RKO (cell line): ENCODE measurements at places on chromosomes 2 and 18.
A peak's percentile ranks its signal among the peaks of the same experiment; 100 is the strongest.

GRCh38 chr2:105615305-105615704 is 129.4 kb upstream of the NCK2 start:
- DNase-seq = no peak

DNA sequence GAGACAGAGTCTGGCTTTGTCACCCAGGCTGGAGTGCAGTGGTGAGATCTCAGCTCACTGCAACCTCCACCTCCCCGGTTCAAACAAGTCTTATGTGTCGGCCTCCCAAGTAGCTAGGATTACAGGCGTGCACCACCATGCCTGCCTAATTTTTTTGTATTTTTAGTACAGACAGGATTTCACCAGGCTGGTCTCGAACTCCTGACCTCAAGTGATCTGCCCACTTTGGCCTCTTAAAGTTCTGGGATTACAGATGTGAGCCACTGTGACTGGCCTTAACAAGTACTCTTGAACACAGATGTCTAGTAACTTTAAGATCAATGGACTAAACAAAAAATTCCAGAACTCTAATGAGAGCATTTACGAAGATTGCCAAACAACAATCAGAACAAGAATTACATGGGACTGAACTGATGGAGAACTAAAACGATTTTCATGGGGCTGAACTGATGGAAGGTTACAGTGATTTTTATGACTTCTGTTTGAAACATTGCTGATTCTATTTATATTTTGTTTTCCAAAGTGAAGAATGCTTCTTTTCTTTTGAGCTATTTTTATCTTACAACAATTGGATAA is 46.5 kb upstream of the ST3GAL5 start:
- no peak for DNase-seq

- no peak for DNase-seq
Observed at GRCh38 chr2:38620282-38620977, 17.7 kb upstream of the HNRNPLL start.

DNA sequence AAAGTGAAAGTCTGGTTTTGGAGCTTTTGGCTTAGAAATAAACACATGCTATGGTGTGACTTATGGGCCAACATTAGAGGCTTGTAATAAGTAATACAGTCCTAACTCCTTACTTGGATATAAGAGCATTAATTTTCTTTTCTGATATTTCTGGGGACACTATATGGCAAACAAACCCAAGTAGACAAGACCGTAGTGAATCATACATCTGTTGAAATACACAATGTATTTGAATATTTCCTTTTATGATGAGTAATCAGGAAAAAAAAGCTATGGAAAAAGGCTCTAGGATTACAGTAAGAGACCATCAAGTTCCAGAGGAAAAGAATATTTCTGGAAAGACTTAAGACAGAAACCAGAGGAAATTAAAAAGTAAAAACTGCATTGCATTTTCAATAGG is 146.0 kb upstream of the CYP26B1 start:
- DNase-seq = peak; percentile 6

- DNase-seq = peak; percentile 69
Observed at GRCh38 chr2:27369471-27370025, 590 bp downstream of the EIF2B4 start.

DNA sequence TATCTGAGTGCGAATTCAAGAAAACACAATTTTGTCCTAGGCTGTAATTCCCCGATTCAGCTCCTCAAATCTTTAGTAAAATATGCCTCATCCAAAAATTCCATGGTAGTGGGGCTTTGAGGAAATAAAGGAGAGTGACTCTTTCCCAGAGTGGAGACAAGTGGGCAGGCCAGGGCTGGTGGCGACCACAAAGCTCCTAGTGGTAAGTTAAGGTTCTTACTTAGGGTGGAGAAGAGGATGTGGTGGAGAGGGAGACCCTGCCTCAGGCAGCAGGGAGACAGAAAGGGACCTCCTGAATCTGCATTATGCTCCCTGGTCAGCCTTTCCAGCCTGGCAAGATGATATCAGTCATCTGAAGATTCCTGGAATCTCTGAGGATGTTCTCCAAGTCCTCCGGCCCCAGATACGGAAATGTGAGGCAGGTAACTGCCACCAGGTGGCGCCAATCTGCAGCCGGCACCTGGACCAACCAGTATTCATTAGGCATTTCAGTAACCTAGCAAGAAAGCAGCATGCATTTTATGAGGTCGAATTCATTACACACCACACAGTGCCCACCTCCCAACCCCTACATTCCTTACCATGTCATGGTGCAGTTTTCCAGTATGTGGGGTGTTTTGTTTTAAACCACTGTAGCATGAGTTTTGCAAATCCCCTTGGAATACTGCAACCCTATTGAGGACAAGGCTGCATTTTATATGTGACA is 106.4 kb downstream of the POLE4 start:
- peak; percentile 40 for DNase-seq

GRCh38 chr18:8162802-8163201 is 446.4 kb upstream of the RAB12 start:
- no peak for DNase-seq

DNA sequence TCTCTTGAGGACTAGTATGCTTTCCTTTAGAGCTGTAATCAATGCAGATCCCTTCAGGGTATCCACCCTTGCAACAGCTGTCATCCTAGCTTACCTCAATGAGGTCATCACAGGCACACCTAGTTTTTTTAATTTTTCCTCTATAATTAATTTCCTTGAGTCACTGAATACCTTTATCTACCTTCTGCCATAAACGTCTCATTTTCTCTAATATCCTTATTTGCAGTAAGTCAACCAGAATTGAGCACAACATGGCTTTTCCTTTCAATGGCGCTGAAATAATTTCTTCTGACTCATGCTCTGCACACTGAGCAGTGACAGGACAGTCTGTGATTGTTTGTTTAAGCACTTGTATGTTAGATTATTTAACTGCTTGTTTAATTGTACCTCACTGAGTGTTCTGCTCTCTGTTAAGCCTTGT is 49.4 kb downstream of the ETAA1 start:
- DNase-seq = no peak

DNA sequence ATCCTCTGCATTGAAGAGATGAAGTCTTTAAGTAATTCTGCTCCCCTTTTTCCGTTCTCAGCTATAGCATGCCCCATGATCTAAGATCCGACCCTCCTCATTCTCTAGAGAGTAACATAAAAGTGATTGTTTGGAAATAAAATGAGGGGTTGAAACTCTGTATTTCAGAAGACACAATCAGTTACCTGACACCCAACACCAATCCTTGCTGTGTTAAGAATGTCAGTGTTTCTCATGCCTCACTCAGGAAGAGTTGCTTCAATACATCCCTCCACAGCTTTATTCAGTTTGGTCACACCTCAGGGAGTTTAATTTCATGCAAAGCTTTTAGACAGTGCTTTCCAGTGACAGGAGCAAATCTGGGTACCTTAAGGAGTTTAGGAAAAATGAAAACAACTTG is 49.9 kb upstream of the RBBP8 start:
- DNase-seq = no peak

GRCh38 chr2:207236156-207236935 is 70.6 kb upstream of the KLF7 start:
- no peak for DNase-seq

GRCh38 chr2:95043300-95044093 is 18.0 kb downstream of the MAL start:
- DNase-seq = peak; percentile 34

DNA sequence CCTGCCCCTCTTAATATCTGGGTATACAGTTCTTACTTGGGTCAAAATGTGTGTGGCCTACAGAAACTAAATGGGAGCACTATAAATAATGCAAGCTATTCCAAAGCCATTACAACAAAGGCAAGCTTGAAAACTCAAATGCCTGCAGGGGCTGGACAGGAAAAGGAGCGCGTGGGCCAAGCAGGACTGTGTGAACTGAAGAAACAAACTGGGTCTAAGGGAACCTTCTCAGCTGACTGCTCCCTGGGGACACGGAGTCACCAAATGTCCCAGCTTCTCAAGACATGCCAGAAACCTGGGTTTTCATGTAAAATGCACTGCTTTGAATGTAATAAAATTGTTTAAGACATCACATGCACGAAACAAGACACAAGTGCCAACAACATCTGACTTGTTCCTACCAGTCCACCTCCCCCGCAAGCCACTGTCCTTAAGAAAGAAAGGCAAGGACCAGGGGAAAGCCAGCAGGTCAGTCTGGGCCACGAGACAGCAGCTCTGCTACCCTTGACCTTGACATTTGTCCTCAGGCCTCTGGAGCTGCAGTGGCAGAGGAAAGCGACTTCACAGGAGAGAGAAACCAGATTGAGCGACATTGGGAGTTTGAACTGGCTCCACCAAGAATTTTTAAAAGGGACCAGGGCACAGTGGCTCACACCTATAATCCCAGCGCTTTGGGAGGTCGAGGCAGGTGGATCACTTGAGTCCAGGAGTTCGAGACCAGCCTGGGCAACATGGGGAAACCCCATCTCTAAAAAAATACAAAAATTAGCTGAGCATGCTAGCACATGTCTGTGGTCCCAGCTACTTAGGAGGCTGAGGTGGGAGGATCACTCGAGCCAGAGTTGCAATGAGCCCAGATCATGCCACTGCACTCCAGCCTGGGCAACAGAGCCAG is 89.7 kb upstream of the SH3BP4 start:
- no peak for DNase-seq

GRCh38 chr2:217808326-217808725 is 194.5 kb downstream of the TNS1 start:
- no peak for DNase-seq

DNA sequence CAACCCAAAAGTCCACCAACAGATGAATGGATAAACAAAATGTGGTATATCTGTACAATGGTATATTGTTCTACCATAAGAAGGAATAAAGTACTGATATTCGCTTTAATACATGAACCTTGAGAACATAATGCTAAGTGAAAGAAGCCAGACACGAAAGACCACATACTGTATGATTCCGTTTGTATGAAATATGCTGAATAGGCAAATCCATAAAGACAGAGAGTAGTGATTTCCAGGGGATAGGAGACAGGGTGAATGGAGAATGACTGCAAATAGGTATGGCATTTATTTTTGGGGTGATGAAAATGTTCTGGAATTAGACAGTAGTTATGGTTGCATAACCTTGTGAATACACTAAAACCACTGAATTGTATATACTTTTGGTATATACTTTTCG is 28.6 kb upstream of the IHH start:
- no peak for DNase-seq

- peak; percentile 25 for DNase-seq
Observed at GRCh38 chr2:58515827-58516573, 274.9 kb upstream of the FANCL start.

GRCh38 chr2:8303322-8303832 is 378.5 kb upstream of the ID2 start:
- DNase-seq = no peak

- DNase-seq = no peak
Observed at GRCh38 chr2:129882476-129882875, 97.0 kb upstream of the RAB6C start.

DNA sequence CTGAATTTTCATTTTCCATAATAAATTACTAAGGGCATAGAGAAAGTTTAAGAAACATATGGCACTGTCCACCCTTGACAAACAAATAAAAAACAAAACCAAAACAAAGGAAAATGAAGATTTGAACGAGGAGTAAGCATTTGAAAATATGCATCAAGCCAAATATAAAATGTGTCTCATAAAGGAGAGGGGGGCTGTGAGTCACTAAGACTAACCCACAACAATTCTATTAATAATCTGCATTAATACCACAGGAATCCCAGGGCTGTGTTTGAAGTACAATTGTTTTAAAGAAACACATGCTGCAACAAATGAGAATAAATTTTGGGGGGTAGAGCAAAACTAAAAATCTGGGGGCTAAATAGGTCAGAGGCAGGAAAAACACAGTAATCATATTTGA is 53.8 kb upstream of the STK17B start:
- no peak for DNase-seq

DNA sequence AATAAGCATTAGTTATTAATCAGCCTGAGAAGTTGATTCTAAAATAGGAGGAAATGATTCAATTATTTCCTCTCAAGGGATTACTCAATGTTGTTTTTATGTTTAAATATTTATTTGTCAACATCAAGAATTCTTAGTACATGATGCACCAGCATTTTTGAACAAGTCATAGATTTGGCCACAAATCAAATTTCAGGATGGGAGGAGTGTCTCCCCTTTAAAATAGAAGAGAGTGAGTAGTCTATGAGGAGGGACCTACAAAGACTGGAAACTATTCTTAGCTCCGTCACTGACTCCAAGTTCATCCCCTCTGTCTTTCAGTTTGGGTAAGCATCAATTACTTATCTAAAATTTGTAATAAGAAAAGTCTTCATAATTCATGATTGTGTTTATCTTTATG is 18.6 kb upstream of the IL18R1 start:
- peak; percentile 9 for DNase-seq

DNA sequence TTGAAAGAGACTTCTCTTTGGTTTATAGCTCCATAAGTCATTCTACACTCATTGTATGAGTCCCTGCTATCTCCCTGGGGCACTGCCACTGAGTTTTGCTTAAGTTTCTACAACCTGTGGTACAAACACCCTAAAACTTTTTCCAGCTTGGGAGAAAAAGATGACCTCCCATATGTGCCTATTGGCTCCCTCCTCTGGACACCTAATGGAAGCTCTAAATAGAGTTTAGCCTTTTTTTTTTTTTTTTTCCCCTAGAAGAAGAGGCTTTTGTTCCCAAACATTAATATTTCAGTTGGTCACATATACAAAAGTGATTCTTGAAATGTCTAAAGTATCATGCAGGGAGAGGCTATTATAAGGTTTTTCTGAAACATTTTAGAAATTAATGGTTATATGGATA is 547.2 kb upstream of the TMEFF2 start:
- DNase-seq = peak; percentile 28

DNA sequence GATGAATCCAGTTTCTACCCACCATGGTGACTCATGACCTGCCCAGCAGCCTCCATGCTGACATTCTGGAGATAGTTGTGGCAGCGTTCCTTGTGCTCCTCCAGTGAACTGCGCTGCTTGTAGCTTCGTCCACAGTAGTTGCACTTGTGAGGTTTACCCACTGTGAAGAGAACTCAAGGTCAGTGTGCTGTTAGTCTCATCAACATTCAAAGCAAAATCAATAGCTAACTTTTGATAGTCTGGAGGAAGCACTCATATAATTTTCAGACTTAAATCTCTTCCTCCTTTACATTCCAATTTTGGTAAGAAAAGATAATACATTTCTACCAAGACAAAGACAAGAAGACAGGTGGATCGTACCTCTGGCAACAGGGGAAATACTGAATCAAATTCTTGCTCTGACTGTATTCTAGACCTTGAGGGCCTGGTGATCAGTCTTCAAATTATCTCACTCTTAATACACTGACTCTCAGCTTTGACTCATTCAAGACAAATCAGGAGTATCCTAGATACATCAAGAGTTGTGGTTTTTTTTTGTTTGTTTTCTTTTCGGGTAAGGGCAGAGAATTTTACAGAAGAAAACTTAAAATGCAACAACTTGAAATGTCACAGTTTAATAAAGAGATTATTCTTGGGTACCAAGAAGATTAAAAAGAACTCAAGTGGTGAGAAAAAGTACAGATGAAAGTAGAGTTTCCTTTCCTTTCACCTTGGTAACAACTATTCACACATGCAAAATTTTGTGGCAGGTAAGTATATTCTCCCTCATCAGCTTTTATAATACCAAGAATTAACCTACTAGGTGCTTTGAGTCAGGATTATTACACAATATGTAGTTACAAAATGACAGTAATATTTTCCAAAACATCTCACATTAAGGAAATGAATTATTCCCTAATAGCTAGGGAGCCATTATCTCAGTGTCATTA is 129.2 kb downstream of the IKZF2 start:
- no peak for DNase-seq

- DNase-seq = no peak
Observed at GRCh38 chr2:80722803-80723202, 418.3 kb upstream of the LRRTM1 start.

- DNase-seq = no peak
Observed at GRCh38 chr2:217328622-217328978, 468.7 kb upstream of the TNP1 start.
